Glutamatergic neuron (in vitro differentiated cells): ENCODE measurements at places on chromosomes 13 and 19. TPM values are rescaled to one million over a fixed set of nuclear protein-coding genes. Genes with fewer than 3 reads are reported as not detected.

CACNG6 gene
- 0.74 TPM for total RNA-seq

COG6 gene
- 25.5 TPM for total RNA-seq

DNA sequence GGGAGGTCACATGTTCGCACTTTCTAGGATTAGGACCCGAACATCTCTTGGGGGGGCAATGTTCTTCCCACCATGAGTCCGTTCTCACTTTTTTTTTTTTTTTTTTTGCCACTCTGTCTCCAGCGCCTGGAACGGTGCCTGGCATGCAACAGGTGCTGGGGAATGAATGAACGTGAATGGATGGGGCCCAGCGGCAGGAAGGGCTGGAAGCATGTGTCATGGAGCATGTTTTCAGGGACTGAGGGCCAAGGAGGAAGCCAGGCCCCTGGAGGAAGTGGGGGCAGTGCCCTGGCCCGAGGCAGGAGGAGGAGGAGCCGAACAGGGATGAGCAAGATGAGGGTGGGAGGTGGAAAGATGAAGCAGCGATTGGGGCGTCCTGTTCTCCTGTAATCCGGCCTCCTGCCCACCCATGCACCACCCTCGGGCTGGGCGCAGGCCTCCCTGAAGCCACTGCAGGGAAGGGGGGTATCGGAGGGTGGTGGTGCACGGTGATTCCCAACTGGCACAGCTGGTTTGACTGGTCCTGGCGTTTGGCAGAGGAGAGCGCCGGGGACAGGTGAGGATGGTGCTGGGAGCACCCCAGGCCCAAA lies 8.8 kb upstream of the SULT2B1 start:
- no peak for DNase-seq

DNA sequence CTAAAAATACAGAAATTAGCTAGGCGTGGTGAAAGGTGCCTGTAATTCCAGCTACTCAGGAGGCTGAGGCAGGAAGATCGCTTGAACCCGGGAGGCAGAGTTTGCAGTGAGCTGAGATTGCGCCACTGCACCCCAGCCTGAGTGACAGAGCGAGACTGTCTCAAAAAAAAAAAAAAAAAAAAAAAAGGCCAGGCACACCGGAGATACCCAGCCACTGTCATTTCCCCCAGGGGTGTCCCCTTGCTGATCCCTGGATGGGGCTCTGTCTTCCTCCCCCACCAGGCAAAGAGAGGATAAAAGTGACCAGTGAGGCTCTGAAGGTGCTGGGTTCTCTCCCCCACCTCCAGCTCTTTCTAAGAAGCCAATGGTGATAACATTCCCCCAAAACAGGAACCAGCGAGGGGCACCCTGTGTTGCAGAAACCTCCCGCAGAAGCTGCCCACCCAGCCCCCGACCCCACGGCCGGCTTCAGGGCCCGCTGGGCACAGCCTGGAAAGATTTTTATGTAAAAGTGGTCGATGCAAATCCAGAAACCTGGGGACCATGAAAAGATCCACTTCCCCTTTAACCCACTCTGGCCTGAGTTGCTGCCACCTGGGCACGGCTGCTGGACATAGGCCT lies 61.4 kb upstream of the KLF2 start:
- no peak for DNase-seq

- no peak for DNase-seq
Measured at GRCh38 chr13:83184819-83185218, 697.5 kb downstream of the SLITRK1 start.

GRCh38 chr13:44437356-44438233 lies 64.0 kb downstream of the SERP2 start:
- no peak for DNase-seq

HSH2D gene
- not detected for total RNA-seq

GRCh38 chr19:40420766-40421765 lies 4.7 kb downstream of the SERTAD1 start:
- DNase-seq = peak; percentile 89

PLPP2 gene
- 0.64 TPM for total RNA-seq

ZNF98 gene
- total RNA-seq = not detected

DNA sequence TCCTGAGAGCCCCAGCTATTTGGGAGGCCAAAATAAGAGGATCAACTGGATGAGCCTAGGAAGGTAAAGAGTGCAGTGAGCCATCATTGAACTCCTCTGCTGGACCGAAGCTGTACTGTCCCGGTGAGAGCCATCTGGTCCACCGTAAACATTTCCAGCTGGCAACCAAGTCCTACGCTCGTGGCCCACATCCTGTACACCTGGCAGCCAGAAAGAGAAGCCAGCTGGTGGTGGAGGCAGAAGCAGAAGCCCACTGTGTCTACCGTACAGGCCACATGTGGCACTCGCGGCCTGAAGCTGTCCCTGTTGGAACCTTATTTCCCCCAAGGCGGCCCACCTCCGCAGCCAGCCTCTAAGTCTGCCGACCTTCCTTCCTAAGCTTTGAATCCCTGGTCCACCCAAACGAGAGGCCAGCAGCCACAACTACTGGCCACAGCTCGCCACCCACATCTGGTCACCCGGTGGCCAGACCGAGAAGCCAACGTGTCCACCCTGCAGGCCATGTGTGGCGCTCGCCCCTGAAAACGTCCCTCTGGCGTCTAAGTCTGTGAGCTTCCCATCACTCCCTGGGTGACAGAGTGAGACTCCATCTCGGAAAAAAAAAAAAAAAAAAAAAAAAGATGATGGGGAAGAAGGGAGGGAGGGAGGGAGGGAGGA lies 14.2 kb upstream of the ZNF91 start:
- DNase-seq = no peak

FCHO1 gene
- 45.2 TPM for total RNA-seq

CGB1 gene
- not detected for total RNA-seq

JAK3 gene
- total RNA-seq = 1.3 TPM

- DNase-seq = no peak
Measured at GRCh38 chr13:22893204-22893603, 287.6 kb upstream of the SGCG start.

PGLYRP1 gene
- not detected for total RNA-seq

DNA sequence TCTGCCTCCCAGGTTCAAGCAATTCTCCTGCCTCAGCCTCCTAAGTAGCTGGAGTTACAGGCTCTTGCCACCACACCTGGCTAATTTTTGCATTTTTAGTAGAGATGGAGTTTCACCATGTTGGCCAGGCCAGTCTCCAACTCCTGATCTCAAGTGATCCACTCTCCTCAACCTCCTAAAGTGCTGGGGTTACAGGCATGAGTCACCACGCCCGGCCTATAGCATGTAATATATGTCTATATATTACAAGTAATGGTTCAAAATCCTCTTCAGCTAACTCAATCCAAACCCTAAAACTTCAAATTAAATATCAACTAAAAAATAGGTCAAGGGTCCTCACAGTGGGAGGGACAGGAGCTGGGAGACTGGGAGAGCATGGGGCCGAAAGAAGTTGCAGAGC lies 28.0 kb downstream of the FPR3 start:
- no peak for DNase-seq

GRCh38 chr19:22783651-22784410 lies at the start of gene ZNF99:
Gene ZNF99 (minus strand): TSS chr19:22784151. CDS start chr19:22784016, 135 bp downstream.
- DNase-seq = no peak

DNA sequence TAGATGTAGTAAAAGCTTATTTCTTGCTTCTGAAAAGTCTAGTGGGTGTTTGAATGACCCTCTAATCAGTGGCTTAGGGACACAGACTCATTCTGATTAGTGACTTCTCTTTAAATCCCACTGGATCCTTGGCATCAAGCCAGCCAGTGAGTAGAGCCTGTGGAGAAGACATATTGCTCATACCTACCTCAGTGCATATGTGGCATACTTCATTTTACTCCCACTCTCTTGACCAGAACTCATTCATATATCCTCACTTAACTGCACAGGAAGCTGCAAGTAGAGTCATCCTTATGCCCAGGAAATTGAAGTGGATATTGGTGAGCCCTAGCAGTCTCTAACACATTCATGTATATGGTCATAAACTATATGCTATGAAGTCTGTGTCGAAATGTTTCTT lies 148.3 kb downstream of the PDS5B start:
- no peak for DNase-seq

POLR2I gene
- total RNA-seq = 79.2 TPM

FBXO27 gene
- total RNA-seq = 2.2 TPM

- no peak for DNase-seq
Measured at GRCh38 chr13:36096461-36097416, 34.4 kb downstream of the DCLK1 start.

GRCh38 chr19:6413721-6414643 lies 10.6 kb downstream of the KHSRP start:
- peak; percentile 35 for DNase-seq

GRCh38 chr19:18274219-18274780 lies at the start of gene IQCN:
Gene IQCN (minus strand): TSS chr19:18274452. CDS start chr19:18269478, 4,974 bp downstream.
- no peak for DNase-seq

MCEMP1 gene
- total RNA-seq = not detected

FGF22 gene
- 1.5 TPM for total RNA-seq
